Transverse colon (tissue), 4 donors: ENCODE measurements at places on chromosomes 7 and 10.

DNA sequence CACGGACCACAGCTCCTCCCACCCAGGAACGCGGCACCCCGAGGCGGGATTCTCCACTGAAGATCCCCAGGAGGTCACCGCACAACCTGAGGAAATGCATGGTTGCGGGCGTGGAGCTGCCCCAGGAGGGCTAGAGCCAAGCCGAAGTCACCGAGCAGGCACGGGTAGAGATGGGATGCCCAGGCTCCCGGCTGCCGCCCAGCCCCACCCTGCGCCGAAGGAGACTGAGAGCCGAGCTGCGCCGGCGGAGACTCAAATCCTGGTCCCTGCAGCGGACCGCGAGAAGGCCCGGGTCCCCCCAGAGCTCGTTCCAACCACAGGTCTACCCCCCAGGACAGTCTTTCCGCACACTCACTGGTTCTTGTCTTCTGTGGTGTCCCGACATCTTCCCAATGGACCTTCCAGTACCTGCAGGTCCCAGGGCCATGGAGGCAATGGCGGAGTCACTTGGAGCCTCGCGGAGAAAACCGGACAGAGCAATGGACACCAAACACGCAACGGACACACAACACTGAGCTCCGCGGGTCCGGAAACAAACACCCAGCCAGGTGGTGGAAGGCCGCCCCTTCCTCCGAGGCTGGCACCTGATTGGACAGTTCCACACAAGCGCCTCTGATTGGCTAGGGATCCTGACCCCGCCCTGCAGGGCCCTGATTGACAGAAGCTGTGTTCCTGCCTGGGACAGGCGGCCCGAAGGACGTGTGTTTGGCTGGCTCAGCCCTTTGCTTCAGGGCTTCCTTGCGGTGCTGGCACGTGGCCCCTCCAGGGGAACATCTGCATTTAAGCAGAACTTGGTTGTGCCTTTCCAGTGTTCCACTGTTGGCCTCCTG is 331.9 kb upstream of the NUPR2 start:
- no peak for DNase-seq

DNA sequence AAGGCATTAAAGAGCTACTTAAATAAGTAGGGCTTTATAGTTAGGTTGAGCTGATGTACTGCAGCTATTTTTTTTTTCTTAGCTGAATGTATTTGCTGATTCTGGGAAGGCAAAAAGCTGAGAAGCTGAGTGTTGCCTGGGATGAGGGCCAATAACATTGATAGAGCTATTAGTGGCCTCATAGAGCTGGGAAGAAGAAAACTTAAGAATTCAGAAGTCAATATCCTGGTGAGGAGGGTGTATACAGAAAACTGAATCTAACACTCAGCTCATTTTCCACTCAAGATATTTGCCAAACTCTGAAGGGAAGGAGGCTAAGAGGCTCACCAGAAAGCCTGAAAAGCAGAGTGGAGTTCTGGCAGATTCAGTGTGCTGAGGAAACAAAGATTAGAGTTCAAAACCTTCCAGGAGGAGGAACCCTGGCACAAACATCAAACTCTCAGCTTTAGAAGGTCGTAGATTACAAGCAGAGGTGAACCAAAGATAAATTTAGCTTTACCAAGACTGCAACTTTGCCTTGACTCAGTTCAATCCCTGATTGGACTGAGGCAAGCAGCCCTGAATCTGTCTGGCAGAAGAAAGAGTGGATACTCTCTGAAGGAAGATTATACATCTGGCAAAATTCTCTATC is 11.3 kb downstream of the PPP1R3C start:
- no peak for DNase-seq

- DNase-seq, result no peak
Measured at GRCh38 chr7:118858651-118859149, 634.2 kb downstream of the ANKRD7 start.

DNA sequence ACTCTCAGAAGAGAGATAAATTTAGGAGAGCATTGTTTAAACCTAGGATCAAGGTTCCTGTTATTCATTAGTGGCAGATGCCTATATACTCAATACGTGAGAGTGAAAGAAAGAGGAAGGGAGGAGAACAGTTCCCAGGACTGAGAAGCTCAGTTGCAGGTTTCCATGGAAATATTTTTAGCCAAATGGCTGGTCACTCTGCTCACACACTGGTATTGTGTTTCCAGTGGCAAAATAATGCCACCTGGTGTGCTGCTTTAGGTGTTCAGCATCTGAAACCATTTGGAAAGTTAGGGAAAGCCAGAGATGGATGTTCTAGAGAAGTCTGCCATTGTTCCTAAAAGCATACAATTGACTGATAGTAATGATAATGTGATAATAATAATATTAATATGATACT is 827.7 kb downstream of the SORCS3 start:
- DNase-seq, result no peak

GRCh38 chr7:134515569-134516468 is 11.5 kb upstream of the AKR1B10 start:
- DNase-seq, result no peak

- DNase-seq, result no peak
Measured at GRCh38 chr7:93817526-93817925, 73.0 kb downstream of the TFPI2 start.

DNA sequence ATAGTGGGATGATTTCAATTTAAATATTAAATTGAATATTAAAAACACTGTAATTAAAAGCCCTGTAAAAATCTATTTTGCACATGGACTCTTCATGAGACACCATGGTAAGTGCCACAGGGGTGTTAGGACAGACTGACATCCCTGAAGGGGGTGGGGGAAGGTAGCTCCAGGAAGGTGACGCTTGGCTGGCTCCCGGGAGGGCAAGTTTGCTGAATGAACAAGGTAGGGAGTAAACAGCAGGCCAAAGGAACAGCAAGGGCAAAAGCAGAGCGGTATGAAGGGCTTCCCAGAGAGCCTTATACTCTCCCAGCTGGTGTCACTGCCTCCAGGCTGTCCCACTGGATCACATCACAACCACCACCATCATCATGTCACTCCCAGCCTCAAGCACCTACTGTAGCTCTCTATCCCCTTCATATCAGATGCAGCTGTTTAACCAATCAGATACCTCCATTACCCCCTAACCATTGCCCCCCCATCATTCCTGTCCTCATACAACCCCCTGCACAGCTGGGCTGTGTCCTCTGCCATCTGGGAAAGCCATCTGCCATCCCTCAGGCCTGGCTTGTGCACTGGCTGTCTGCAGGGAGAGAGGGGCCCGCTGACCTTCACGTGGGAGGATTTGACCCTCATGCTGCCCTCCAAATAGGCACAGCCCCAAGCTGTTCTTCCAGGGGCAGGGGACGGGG is 19.5 kb downstream of the HSPA12A start:
- DNase-seq, result no peak

DNA sequence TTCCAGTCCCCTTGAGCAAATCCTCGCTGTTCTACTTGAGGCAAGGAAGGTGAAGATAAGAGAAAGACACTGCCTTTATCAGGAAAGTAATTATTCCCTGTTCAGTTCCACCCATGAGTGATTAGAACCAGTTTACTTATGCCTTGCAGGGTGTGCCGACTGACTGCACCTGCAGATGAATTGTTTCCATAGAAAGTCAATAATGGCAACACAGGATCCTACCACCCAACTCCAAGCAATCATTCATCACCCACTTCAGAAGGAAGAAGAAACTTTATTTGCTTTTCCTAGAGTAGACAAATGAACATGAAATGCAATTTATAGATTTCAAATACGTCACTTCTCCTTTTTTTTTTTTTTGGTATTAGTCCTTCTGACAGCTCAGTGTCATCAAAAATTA is 383.9 kb downstream of the SORCS1 start:
- DNase-seq, result no peak

DNA sequence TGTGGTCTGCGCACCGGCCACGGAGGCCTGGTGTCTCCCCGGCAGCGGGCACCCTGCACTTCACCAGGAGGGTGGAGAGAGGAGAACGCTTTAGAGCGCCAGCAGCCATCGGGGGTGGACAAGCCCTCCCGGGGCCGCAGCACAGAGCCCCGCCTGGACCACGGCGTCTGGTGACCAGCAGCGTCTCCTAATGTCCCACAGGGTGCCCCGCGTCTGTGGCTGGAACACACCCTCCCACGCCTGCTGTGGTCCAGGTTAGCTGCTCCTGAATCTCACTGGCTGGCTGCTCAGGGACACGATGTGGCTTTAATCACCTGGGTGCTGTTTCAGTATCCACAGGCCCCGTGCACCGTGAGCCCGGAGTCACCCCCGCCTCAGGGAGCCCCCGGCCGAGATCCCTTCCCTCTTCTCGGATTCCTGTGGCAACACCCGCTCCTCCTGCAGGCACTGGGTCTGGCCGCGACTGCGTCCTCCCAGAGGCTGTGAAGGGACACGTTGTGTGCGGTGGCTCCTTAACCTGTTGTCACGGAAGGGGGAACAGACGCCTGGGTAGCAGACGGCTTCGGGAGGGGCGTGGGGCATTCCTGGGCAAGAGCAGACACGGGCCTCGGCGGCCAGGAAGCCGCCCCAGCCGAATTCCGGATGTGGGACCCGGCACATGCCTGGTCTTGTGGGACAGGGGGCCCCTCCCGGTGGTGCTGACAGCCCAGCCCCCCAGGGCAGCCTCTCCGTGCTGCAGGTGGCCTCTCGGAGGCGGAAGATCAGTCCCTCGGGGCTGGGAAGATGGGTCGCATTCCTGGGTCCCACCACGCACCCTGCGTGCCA is 78.9 kb downstream of the FOXL3 start:
- DNase-seq, result no peak

DNA sequence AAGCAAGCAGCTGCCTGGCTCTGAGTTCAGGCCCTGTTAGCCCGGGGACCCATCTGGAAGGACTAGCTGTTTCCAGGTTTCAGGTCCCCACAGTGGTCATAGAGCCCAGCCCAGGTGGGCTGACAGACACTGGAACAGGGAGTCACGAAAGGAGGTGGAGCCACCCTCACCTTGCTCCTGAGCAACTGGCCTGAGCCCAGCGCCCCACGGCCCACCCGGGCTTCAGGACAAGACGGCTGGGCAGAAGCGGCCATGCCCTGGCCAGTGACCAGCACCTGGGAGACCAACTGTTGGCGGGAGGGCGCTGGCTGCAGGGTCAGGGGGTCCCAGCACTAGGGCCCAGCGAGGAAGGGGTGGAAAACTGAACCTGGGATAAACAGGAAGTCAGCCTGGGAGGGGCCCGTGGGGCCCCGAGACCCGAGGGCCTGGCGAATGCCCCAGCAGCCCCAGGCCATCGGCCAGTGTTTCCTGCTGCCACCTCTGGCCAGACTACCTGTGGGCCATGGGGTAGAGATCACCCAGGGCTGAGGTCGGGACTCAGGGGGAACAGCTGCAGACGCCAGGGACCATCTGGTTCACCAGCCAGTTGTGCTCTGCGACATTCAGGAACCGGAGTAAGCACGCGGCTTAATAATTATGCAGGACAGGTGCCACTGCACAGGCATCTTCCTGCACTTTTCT is 282.1 kb upstream of the PPP2R2D start:
- DNase-seq, result no peak

DNA sequence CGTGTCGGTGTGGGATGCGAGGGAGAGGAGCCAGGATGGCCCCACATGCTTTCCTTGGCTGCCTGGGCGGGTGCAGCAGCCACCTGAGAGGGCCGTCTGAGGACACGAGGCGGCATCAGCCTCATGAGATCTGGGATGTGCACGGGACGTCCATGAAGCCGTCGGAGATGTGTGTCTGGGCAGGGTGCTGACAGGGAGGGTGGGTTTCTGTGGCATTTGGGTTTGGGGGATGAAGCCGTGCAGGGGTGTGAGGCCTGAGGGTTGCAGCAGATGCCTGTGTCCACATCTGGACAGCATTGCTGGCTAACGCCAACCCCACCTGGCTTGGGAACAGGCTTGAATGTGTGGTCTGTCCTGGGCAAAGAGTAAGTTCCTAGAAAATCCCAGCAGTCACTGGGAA is 179.5 kb downstream of the DNAJB6 start:
- no peak for DNase-seq

DNA sequence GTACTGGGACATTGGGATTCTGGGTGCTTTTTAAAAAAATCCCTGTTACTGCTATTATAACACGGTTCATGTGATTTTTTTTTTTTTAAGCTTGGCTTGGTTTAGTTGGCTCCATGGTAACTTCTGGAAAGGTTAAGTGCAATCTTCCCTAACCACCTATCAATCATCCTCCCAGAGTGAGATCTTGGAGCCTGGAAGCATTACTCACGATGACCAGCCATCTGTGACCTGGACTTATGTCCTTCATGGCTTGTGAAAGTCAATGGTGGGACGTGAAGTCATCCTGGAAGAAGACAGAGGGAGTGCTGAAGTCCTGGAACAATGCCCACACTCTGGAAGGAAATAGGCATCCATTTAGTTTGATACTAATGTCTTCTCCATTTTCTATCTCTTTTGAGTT is 135.5 kb upstream of the FRMD4A start:
- DNase-seq, result no peak

- DNase-seq, result no peak
Measured at GRCh38 chr10:90227217-90227656, 525.8 kb downstream of the KIF20B start.

- no peak for DNase-seq
Measured at GRCh38 chr7:137791930-137792329, 54.8 kb downstream of the DGKI start.

DNA sequence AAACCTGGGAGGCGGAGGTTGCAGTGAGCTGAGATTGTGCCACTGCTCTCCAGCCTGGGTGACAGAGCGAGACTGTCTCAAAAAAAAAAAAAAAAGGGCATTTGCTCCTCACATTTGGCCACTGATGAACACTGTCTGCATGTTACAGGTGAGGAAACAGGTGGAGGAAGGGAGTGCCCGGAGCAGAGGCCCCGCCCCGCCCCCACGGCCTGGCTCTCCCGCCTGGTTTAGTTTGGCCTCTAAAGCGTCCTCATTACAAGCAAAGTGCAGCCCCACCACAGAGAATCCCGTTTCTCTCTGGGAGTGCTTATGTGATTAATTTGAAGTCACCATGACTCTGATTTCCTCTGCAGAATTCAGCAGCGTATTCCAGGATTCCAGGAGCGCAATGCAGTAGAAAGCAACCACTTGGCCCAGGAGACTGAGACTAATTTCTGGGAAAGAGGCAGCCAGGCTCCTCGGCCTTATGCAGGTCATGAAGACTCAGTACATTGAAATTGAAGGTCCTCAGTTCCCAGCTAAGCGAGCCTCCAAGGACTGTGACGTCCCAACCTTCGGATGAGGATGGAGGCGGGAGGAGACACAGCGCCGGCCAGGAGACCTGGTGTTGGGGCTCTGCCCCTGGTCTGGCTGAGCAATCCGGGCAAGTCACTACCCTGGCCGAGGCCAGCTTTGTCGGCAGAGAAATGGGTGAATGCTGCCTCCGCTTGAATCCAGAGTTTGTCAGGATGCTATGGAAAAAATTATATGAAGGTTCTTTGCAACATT is 44.7 kb downstream of the RBM17 start:
- DNase-seq, result no peak

- DNase-seq, result no peak
Measured at GRCh38 chr7:27842094-27842692, 102.2 kb downstream of the TAX1BP1 start.

DNA sequence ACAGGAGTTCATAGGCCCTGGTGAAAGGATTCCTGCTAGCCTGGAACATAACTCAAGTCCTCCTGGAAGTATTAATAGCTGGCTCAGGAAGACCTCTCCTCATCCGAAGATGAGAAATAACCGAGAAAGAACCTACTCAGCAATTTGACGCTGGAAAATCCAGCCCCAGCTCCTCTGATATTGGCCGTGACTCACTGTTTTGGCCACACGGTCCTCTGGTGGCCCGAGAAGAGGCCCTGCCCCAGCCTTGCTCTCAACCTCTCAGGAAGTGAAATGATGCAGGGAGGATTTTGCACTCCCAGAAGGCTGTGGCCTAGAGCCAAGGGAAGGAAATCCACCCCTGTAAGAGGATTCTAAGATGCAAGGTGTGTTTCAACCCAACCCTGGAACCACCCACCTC is 121.6 kb downstream of the MTPAP start:
- DNase-seq, result no peak
